ENCODE measurements at places on chromosomes 7 and 10.

- no peak for DNase-seq
Observed at GRCh38 chr10:27792216-27792615, 46.6 kb upstream of the MKX start.

GRCh38 chr10:63099734-63100133, 33.4 kb upstream of the NRBF2 start:
- DNase-seq, result no peak

- DNase-seq, result no peak
Observed at GRCh38 chr10:78210548-78210947, 176.9 kb downstream of the RPS24 start.

DNA sequence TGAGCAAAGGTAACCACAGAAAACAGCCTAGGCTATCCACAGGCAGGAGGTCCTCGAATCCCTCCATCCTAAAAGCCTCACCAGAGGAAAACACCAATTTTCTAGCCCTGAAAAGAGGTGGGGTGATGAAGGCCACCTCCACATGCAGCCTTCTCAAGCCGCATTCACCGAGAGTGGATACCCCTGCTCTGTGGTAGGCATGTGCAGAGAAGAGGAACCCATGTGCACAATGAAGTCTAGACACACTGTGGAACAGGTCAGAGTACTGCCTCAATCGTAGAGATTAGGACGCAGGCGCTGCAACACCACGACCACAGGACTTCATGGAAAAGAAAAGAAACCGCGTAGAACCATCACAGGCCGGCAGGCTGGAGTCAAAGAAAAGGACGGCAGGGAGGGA, 38.8 kb downstream of the GRB10 start:
- DNase-seq, result no peak

- DNase-seq, result peak; percentile 71
Observed at GRCh38 chr7:54932818-54933543, 85.8 kb upstream of the EGFR start.
